HAP-1 (cell line): ENCODE measurements at places on chromosomes 13 and 19.
A peak's percentile ranks its signal among the peaks of the same experiment; 100 is the strongest.

- no peak for DNase-seq
These were observed 33.6 kb upstream of the UBL3 start for GRCh38 chr13:29883941-29884518.

- DNase-seq: peak; percentile 64
These were observed 5.9 kb downstream of the RPL18A start for GRCh38 chr19:17865364-17866311.

- peak; percentile 90 for DNase-seq
These were observed 103.1 kb upstream of the ABCC4 start for GRCh38 chr13:95404141-95404882.

DNA sequence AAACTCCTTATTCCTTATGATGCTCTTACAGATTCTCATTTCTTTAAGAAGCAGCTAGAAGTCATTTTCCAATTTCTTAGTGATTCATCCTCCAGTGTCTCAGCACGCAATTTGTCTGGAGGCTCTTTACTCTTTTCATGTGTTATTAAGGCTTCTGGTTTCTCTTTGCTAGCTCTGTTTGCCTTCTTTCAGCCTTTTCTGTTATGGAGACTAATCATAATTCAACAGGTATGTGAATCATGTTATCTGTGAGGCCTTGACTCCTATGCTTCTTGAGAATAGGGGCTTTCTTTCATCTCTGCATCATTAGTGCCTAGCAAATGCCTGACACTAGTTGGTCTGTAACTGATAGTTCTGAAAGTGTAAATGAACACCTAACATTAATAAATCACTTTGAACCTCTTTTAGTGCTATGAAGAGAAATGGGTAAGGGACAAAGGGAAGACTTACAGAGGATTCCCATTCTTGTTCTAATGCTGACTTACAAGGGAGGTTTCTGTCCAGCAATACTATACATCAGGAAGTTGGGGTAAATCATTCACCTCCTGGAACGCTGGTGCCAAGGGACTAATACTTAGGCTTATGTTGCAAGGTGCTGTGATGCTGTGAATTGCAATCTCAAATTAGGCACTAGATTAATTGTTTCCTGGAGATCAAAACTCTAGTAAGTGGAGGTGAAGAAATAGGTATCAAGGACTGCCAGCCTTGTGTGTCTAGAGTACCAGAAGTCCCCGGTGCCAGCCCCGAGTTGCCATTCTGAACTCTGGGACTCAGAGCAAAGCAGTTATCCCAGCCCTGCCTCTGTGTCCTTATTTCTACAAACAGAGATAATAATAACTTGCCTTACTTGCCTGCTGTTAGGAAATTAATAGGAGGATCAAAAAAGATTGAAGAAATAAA lies 265.6 kb downstream of the DCLK1 start:
- no peak for DNase-seq

GRCh38 chr13:28792992-28793391 lies 27.1 kb upstream of the MTUS2 start:
- no peak for DNase-seq

- DNase-seq: no peak
These were observed 1.1 kb downstream of the STK24 start for GRCh38 chr13:98575904-98576199.

GRCh38 chr19:30309176-30309575 lies 63.0 kb upstream of the ZNF536 start:
- no peak for DNase-seq

GRCh38 chr19:3788996-3789778 lies 3.0 kb upstream of the MATK start:
- DNase-seq: no peak

DNA sequence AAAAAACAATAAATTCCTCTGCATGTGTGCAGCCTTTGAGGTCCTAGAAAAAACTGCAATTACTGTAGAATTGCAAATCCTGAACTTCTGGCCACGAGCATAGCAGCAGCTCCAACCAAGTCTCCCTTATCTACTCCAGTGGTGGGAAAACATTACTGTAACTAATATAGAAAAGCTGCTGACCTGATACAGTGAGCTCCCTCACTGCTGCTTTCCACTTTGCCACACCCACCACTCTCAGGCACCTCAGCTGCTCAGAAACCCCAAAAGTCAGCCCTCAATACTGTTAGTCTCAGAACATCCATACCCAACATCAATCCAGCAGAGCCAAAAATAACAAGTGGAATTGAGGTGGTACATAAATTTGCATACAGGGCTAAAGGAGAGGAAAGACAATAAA lies 192.5 kb downstream of the POU4F1 start:
- no peak for DNase-seq

DNA sequence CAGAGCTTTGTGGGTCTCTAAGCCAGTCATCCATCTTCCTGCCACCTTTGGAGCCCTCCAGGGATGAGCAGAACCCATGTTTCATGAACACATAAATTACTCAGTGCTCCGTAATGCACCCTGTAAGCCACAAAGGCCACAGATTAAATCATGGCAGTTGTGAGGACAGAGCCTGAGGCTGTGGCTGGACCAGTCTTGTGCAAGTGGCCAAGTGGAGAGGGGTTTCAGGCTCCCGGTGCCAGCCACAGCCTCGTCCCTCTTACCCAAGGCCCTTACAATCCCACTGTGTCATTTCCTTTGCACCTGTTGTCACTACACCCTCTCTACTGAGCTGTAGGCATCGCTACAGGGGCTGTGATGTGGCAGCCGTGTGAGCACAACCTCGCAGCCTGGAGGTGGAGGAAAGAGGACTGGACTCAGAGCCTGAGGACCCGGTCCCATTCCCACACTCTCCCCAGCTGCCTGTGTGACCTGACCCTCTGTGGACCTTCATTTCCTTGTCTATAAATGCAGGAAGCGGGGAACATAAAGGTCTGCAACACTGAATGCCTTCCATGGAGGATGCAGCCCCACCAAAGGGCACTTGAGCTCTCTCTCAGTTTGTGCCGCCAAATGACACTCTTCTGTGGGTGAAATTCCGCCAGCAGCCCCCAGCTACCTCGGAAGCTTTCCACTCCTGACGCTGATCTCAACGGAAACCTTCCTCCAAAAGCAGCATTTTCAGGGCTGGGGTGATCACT lies 792.0 kb downstream of the UQCRFS1 start:
- DNase-seq: no peak

- DNase-seq: no peak
These were observed 11.1 kb upstream of the RSPH6A start for GRCh38 chr19:45825917-45826893.

DNA sequence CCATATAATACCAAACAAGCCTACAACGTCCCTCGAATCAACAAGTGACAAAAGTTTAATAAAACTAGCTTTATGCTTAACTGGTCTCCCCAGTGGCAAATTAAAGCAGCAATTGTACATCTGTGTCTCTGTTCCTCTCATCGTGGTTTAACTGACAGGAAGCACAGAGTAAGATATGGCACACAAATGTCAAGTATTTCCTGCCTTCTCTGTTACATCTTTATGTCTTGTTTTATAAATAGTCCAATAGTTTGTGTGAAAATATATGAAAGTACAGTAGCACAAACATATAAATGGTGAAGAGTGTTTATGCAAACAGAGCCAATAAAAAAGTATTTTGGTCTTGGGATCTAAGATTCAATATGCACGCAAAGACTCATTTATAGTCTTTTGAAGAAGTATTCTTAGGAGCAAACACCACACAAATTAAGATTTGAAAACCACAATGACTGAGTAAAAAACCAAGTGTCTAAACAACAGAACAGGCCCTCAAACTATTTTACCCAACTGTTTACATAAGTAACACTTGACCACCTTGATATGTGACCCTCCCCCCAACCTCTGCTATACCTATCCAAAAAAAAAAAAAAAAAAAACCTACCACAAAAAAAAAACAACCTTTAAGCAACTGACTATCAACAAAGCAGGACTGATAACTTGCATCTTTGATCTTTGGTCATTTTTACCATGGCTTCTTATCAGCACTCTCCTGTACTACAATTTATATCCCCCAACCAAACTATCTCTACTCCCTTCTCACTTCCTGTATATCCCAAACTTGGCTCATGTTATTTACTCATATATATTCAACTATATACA lies 14.0 kb downstream of the ELF1 start:
- DNase-seq: no peak

DNA sequence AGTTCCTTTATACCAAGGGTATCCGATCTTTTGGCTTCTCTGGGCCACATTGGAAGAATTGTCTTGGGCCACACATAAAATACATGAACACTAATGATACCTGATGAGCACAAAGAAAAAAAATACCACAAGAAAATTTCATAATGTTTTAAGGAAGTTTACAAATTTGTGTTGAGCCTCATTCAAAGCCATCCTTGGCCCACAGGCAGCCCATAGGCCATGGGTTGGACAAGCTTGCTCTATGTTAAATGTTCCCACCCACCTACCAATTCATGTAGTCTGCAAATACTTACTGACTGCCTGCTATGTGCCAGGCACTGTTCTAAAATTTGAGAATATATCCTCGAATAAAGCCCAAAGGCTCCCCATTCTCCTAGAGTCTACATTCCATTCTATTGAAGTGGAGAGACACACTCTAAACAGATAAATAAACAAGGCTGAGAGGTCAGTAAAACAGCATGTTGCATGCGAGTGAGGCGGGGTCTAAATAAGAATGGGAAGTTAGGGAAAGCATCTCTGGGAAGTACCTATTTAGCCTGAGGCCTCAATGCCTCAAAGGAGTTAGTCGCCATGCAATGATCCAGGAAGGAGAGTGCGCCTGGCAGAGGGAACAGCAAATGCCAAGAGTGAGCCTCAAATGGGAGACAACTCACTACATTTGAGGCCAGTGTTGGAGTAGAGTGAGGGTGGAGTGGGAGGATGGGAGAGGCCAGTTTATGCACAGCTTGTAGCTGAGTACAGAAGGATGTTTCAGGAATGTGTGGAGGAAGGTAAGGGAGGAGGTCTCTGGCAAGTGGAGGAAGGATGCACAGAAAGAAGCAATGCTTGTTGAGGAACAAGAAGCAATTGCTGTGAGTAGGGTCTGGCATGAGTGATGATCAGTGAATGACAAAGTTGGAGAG lies 52.5 kb upstream of the CLDN10 start:
- DNase-seq: no peak

- DNase-seq: no peak
These were observed 55.9 kb upstream of the LATS2 start for GRCh38 chr13:21117104-21117809.

DNA sequence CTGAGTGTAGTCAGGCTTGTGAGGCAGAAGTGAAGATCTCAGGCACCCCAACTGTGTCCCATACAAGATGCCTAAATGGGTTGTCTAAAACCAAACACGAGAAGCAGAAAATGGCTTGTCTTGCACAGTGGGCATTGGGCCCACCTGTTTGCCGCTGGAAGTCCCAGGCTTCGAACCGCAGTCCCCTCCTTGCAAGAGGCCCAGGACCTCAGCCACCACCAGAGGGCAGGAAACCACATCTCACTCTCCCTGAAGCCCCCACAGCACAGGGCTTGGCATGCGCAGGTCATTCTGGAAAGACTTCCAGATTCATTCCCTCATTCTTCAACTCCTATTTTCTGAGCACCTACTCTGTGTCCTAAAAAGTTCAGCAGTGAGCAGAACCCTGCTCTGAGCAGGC lies 973.7 kb downstream of the UQCRFS1 start:
- no peak for DNase-seq

DNA sequence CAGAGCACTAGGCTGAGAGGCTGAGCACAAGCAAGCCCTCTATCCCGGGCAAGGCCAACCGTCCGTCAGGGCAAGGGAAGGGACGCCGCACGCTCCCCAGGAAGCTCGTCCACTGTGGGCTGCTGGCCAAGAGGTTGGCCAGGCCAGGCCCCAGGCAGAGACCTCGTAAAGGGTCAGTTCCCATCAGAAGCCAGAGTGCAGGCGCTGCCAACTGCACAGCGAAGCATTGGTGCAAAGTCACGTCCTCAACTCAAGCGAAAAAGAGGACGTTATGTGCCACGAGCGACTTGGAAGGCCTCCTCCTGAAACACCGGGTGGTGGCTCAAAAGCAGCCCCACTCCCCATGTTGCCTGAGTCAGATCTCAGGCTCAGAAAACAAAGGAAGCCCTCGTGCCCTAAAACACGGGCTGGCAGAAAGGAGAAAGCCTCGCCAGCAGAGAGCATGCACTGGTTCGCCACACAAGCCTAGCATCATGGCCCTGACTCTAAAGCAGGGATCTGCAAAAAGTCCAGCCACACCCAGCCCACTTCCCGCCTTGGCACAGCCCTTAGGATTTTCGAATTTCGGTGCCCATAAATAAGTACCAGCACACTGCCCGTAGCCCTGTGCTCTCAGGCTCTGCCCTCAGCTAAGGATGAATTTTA lies 4.7 kb downstream of the AKAP8 start:
- no peak for DNase-seq

- DNase-seq: no peak
These were observed 646 bp downstream of the ABHD8 start for GRCh38 chr19:17302391-17303166.

GRCh38 chr13:108026680-108027410 lies 188.5 kb downstream of the LIG4 start:
- DNase-seq: peak; percentile 96

- DNase-seq: peak; percentile 20
These were observed 547 bp downstream of the KCNN1 start for GRCh38 chr19:17967257-17968051.

GRCh38 chr19:45558399-45558878 lies 26.2 kb downstream of the OPA3 start:
- DNase-seq: peak; percentile 72

- no peak for DNase-seq
These were observed 4.7 kb downstream of the STXBP2 start for GRCh38 chr19:7641290-7642276.

GRCh38 chr19:6890938-6891337 lies 3.6 kb downstream of the ADGRE1 start:
- no peak for DNase-seq

GRCh38 chr19:42165146-42165545 lies 32.9 kb upstream of the POU2F2 start:
- DNase-seq: no peak

DNA sequence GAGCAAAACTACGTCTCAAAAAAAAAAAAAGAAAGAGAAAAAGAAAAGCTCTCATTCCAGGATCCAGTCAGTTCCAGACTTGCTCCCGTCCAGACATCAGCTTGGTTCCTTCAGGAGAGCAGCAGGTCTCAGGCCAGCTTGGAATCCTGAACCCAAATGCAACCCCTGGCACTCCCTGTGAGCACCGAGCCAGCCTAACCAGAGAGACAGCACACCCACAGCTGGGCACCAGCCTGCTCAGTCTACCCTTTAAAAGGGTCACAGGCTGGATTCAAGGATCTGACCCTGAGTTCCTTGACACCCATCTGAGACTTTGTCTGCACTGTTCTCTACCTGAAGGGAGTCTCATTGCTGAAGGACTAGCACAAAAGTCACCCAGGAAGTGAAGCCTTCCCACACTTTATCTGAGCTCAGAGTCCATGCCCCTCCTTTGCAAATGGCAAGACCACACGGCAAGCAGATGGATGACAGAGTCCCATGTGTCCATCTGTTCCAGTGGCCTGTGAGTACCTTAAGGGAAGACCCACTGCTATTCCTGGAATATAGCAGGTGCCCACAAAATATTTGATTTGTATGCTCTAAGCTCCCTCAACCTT lies 1.4 kb downstream of the PEPD start:
- no peak for DNase-seq

- DNase-seq: peak; percentile 19
These were observed 163.0 kb downstream of the EFNB2 start for GRCh38 chr13:106372199-106373155.

- no peak for DNase-seq
These were observed 204.6 kb upstream of the TSHZ3 start for GRCh38 chr19:31553846-31554215.

- no peak for DNase-seq
These were observed 223.6 kb downstream of the DACH1 start for GRCh38 chr13:71643448-71643860.
